ENCODE measurements at places on chromosomes 7 and 10.

DNA sequence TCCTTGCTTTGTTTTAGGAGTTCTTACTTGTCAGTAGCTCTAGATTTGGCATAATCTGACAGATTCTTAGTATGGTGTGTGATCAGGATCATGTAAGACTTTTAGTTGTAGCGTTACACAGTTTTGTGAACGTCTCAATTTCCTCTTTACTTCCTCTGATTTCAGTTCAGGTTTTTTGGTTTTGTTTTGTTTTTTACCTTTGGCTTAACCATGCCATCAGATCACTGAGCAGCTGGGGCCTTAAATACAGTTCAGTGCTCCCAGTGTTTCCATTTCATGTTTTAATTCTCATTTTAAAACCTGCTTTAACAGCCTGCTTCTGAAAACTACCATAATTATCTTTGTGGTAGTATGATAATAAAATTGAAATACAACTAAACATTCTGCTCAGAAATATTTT, 27.2 kb upstream of the ARMS2 start:
- no peak for DNase-seq

DNA sequence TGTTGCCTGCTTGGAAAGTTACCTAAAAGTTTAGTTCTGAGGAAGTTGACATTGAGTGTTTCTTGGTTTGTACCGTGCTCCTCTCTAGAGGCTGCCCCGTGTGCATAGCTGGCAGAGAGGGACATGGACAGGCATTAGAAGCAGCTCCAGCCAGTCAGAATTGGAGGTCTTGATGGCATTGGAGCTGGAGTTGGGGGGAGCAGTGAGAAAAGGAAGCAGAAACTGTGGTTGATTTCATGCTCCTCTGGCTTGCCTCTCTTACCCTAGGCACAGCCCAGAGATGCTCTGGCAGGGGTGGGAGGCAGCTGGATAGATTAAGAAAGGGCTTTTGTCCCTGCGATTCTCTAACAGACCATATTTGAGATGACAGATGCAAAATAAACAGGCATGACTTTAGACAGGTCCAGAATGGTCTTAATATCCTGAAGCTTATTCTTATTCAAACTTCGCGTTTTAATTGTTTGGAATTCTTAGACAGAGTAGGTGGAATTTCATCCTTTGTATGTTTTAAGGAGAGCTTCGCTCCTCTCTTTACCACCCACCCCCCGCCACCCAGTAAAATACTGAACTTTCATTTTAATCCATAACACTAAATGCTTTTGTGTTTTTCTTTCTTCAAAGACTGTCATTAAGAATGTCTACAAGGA, 73.5 kb upstream of the GLCCI1 start:
- no peak for DNase-seq

DNA sequence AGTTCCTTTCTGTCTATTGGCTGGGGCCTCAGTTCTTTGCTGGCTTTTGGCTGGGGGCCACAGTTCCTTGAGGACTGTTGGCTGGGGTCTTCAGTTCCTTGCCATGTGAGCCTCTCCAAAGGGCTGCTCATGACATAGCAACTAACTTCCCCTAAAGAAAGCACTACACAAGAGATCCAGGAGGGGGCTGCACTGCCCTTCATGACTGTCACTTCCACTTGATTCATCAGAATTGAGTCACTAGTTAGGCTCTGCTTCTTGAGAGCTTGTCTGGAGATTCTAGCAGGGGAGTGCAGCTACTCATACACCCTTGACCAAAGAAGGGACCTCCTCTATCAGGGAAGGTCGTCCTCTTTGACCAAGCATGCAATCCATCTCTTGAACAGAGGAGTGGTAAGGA, 38.0 kb upstream of the MKX start:
- no peak for DNase-seq

DNA sequence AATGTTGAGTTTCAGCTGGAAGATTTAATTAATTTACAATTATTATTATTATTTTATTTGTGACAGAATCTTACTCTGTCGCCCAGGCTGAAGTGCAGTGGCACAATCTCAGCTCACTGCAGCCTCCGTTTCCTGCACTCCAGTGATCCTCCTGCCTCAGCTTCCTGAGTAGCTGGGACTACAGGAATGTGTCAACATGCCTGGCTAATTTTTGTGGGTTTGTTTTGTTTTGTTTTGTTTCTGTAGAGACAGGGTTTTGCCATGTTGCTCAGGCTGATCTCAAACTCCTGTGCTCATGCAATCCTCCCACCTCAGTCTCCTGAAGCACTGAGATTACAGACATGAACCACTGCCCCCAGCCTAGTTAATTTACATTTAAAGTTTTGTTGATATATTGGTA, 93.8 kb upstream of the MEOX2 start:
- DNase-seq: no peak

DNA sequence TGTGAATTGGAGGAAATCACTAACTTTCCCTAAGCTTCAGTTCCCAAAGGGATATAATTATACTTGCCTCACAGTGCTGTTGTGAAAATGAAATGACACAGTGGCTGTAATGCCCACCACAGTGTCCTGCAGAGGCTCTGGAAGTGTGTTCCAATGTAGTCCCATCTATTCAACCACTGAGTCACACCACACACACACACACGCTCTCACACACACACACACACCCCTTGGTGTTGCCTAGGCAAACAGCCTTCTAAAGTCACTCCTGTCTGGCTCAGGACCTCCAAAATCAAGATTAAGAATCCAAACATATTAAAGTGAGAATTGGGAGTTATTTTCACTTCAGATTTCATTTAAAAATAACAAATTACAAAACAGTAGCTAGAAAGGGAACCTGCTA, 73.3 kb downstream of the NRCAM start:
- no peak for DNase-seq

Measured in RWPE2 (cell line).